ENCODE measurements at places on chromosomes 1 and 21.
A peak's percentile ranks its signal among the peaks of the same experiment; 100 is the strongest.

DNA sequence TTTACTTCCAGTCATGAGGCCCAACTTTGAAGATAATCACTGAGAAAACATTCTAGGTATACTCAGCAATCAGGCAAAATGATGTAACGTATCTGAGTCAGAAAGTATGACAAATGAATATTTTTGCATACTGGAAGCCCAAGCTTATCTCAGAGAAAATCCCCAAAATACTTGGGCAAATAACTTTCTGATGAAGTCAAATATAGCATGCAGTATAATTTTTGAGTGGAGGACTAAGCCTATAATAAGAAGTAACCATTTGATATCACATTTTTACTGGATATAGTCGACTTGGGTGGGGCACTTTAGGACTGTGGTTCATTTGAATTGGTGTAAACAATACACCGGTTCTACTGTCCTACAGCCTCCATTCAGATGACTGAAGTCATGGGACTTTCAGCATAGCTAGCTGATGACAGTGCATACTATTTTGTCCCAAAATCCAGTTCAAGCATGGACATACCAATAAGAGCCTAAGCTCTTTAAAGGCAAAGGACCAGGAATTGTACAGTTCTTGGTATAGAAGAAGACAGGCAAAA, 2.3 kb upstream of the GADD45A start:
- no peak for DNase-seq

DNA sequence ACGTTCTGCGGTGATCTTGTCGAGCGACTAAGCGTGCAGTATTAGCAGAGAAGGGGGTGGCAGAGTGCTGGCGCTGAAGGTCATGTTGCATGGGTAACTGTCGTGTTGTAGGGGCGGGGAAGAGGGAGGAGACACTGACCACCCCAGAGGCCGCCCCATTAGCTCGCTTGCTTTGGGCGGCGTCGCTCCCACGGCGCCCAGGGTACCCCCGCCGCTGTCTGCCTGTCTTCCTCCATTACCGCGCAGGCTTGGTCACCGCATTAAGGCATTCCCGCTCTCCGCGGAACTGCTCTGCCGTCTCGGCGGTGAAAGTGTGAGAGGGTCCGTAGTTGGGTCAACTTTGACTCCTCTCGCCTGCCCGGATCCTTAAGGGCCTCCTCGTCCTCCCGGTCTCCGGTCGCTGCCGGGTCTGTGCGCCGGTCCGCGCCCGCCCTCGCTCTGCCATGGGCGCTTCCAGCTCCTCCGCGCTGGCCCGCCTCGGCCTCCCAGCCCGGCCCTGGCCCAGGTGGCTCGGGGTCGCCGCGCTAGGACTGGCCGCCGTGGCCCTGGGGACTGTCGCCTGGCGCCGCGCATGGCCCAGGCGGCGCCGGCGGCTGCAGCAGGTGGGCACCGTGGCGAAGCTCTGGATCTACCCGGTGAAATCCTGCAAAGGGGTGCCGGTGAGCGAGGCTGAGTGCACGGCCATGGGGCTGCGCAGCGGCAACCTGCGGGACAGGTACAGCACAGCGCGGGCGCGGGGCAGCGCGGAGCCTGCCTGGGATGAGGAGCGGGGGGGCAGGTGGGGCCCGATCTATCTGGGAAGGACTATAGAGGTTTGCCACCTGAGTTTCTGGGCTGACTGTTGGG, at the start of gene MTARC2:
MTARC2 (plus strand) TSS at position 234 of the 846 bp plus-strand sequence; CDS start at position 444, 210 bp downstream.
- peak; percentile 16 for DNase-seq

GRCh38 chr1:180616439-180616838, 15.4 kb upstream of the XPR1 start:
- DNase-seq = no peak

DNA sequence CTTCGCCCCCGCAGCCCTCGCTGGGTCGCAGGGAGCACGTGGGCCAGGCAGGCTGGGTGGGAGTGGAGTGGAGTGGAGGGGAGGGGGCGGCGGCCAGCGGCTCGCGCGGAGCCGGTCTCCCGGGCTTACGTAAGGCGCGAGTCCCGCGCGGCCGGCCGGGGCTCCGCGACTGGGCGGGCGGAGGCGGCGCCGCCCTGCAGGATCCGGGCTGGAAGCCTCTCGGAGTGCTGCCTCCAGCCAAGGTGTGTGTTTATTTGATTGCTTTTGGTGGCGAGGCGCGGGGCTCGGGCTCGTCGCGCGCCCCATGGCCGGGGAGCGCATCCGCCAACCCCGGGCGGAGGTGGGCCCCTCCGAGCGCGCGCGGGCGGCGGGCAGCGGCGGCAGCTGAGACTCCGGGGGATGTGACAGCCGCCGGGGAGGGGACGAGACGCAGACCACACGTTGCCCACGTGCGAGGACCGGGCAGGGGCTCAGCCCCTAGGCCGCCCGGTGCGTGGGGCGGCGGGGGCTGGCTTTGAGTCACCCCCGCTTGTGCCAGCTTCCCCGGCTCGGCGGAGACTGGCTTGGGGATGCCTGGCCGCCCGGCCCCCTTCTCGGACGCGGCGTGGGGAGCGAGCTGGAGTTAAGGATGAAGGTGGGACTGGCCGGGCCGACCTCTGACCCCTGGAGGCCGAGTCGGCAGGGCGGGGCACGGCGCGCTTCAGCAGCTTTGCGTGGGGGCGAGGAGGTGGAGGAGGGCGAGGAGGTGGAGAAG, 402 bp upstream of the AK4 start:
- DNase-seq = no peak

- DNase-seq = no peak
Observed at GRCh38 chr1:195188821-195189220, 1419.4 kb downstream of the KCNT2 start.

GRCh38 chr1:30250984-30251850, 472.2 kb downstream of the MATN1 start:
- DNase-seq = no peak

DNA sequence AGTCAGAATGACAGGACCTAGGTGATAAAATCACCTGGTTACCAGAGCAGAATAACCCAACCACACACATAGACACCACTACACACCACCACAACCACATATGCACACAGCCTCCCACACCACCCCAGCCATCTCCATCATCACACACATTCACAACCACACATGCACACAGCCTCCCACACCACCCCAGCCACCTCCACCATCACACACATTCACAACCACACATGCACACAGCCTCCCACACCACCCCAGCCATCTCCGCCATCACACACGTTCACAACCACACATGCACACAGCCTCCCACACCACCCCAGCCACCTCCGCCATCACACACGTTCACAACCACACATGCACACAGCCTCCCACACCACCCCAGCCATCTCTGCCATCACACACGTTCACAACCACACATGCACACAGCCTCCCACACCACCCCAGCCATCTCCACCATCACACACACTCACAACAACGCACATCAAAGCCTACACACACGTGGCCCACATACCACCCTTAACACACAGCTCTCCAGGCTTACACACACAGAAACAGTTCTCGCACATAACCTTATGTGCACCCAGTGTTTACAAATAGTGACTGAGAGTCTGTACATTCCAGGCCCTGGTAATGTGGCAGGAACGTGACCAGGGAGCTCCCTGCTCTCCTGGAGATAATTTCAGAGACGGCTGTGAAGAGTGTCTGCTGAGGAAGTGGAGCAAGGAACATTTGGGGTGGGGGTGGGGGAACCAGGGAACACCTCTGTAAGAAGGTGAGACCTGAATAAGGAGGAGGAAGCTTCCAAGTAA, 3.3 kb upstream of the GJB3 start:
- no peak for DNase-seq

- DNase-seq = no peak
Observed at GRCh38 chr1:24714859-24715520, 30.3 kb upstream of the CLIC4 start.

All from CD4-positive, alpha-beta T cell treated with Interferon gamma for 1 hour (primary cell).